ENCODE measurements at places on chromosomes 2 and 18.

DNA sequence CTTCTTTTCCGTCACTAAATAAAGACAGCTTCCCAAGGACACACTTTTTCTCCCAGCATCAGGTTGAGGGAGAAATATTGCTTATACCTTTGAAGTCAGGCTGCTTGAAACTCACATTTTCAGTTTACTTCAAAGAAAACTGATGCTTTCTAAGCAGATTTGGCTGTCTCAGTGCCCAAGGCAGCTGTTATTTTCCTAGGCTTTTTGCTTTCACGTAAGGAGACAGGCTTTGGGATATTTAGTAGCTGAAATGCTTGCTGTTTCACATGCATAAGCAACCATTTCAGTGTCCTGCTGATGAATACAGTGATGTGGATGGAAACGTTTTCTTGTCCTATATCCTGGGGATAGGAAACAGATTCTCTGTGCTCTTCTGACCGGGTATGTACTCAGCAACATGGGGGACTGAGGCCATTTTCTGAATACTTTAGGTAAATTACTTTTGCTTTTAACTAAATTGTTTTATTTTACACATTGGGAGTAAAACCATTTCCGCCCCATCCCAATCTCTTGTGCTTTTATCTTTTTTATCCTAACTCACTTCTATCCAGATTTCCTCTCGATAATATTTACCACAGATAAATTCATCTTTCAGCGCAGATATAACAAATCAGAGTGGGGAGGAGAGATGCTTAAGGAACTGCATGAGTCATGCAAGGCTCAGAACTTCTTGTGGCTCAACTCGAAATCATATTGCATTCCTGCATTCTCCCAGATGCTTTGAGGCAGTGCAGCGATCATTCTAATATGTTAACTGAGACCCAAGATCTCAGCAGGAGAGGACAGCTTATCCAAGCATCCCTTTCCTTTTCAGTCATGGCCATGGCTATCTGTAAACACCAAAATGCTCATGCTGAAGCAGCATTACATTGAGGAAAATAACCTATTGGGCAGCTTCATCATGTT lies 22.2 kb downstream of the GALR1 start:
- DNase-seq = no peak

DNA sequence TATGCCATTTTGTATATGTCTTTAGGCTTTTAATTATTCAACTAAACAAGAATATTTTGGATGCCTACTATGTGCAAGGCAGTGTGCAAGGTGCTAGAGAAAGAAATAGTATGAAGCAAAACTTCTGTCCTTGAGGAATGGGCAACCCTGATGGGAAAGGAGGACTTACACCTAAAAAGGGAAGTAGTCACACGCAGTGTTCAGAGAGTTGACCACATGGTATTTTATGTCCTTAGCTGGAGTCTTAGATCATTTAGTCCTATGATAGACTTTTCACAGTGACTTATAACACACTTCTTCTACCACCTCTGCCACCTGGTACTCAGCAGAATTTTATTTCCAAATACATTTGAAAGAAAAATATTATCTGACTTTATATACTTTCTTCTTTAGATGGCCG lies 291.6 kb downstream of the PLCL1 start:
- DNase-seq = no peak

- no peak for DNase-seq
Observed at GRCh38 chr2:138633049-138633448, 131.5 kb downstream of the SPOPL start.

DNA sequence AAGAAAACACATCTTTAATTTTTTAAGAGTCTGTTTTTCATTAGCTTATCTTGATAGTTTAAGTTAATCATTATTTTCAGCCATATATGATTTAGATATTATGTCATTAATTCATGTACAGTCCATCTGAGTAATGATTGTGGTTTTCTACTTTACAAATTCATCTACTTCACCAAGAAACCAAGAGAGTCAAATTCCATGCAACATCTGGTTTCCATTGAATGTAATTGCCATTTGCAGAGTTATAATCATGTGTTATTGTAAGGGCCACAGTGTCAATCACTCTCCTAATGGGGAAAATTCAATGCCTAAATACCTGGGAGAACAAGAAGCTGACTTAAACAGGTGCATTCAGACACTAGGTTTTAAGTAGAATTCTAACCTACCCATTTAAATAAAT lies 217.2 kb upstream of the OSR1 start:
- DNase-seq = no peak

DNA sequence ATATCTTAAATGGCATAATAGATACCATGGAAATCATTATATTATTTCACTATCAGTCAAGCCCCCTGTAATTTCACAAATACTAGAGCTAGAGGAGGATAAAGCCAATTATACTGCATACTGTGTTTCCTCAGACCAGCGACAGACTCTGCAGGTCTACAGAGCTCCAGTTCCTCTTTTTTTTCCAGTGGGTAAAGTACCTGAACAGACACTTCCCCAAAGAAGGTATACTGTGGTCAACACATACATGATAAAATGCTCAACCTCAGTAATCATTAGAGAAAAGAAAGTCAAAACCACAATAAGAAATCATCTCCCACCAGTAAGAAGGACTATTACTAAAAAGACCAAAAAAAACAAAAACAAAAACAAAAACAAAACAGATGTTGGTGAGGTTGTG lies 44.6 kb downstream of the SCN7A start:
- DNase-seq = no peak

DNA sequence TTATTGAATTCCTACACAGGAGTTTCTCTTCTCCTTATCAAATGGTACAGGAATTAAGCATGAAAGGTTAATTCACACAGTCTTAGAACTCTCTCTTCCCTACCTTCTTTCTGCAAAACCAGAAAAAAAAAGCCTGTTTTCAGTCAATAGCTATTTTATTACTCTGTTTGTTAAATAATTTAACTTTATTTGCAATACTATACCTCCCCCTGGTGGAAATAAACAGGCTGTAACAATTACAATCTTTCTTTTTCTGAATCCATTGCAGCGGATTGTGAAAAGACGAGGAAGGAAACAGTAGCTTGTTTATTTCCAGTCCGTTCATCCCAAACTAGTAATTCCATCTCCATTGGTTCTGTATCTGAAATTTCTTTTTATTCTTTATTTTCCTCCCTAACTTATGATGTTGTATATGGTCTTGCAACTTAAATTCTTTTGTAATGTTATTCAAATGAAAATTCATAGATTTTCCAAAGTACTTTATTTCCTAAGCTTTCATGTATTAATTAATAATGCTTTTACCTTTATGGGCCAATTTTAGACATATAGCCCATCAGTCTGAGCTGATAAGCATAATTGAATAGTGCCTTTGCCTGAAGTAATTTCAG lies 165.2 kb downstream of the SH3BP4 start:
- DNase-seq = peak; percentile 49

DNA sequence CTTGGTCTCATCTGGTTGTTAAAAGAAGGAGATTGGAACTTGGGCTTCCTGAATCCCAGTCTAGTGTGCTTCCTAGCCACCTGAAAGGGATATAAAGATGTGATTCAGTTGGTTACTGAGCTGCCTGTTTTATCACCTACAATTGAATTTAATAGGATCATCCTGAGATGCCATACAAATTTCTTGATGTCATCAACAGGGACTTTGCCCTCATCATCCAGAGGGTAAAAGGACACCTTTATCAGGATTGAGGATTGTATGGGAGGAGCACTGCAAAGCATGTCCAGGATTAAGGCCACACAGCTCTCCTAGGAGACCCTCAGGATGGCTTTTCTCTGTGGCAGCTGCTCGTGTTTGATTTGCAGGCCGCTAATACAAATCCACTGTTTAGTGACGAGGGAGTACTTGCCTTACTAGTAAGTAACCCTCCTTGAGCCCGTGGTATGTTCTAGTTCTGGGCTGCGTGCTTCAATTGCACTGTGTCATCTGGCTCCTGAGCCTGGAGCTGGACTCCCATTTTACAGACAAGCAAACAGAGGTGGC lies 28.6 kb downstream of the SH3RF3 start:
- DNase-seq = no peak

GRCh38 chr2:95698146-95698545 lies 106.3 kb downstream of the TRIM43 start:
- DNase-seq = no peak

GRCh38 chr2:104408266-104408665 lies 445.6 kb upstream of the POU3F3 start:
- DNase-seq = no peak

DNA sequence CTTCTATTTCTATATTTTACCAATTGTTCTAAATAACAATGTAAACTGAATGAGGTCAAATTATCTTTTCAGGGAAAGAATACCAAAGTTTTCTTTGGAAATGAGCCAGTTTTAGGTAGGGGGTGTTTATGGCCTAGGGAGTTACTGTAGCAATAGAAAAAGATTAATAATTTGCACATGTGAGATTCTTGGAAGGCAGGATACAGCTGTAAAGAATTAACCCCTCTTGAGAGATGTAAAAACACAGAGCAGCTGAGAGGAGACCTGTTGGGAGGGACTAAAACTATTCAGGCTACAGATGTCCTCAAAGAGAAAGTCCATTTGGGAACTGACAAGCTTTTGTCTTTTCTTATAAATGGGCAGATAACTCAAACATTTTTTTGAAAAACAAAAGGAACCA lies 182.2 kb downstream of the FIGN start:
- DNase-seq = no peak

DNA sequence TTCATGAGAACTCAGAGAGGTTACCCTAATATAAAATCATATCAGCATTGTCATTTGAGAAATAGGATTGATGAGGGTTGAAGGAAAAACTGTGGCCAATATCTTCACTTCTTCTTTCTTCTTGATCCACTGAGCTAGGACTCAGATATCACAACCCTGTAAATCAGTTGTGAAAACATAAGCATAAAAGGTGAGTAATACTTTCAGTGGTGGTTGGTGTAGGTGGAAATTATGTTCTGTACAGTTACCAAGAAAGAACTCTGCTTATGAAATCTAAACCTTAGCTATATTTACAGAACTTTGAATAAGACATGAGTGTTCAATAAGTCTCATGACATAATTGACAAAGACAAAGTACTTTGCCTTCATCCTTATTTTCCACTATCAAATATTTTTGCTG lies 56.3 kb downstream of the PAX3 start:
- no peak for DNase-seq

DNA sequence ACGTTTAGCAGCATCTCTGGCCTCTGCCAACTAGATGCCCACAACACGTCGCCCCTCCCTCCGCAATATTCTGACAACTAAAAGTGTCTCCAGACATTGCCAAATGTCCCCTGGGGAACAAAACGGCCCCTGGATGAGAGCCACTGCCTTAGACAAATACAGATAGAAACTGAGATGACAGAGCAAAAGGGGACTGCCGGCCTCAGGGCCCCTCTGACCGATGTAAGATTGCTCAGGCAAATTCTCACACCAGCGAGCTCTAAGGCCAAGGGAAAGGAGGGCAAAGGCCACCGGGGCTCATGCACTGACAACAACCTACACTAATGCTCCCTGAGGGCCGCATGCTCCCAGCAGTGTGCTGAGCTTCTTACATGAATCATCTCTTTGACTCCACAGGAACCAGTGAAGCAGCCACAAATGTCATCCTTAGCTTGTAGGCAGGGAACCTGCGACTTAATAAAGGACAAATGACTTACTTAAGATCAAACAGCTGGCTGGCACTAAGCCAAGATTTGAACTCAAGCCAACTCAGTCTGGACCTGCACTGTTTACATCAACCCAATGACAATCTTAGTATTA lies 228.5 kb downstream of the TTC32 start:
- no peak for DNase-seq

DNA sequence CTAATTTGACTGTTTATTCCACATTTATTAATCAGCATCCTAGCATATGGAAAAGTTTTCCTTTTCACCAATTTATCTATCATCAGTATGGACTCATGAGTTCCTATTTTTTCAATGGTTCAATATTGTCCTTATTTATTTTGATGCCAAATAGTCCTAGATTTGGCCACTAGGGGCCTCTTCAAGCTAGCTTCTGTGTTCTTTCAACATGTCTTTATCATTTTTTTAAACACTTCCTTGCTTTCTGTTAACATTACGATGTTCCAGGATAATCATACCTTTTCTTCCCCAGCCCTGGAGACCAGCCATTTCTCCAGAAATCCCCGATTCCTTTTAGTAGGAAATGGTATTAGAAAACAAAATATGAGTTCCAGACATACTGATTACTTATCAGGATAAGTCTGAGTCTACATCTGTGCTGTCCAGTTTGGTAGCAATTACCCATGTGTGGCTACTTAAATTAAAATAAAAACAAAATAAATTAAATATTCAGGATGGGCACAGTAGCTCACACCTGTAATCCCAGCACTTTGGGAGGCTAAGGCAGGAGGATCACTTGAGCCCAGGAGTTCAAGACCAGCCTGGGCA lies 70.6 kb downstream of the RPE start:
- peak; percentile 41 for DNase-seq

GRCh38 chr2:14516844-14517243 lies 115.7 kb upstream of the LRATD1 start:
- DNase-seq = no peak

- DNase-seq = no peak
Observed at GRCh38 chr18:8957731-8958130, 144.8 kb upstream of the NDUFV2 start.

GRCh38 chr18:31723990-31724711 lies 36.5 kb downstream of the SLC25A52 start:
- no peak for DNase-seq

All from NCI-H460 (cell line).